Esophagus squamous epithelium (tissue), 5 donors: ENCODE measurements at places on chromosomes 5 and 9.

DNA sequence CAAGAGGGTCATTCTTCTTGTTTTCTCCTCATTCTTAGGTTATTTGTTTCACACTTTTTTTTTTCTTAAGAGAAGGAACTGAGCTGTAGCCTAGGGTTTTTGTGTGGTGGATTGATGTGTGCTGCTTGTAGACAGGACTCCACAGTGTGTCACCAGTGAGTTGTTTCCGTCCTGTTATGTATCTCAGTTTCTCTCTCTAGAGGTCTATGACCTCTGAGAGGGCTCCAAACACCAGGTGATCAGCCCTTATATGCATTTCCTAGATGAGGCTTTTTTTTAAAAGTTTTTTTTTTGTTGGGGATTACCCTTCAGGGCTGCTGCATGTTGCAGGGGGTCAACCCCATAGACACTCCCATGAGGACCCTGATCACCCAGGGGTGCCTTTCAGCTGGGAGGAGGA, 124.2 kb upstream of the MAST4 start:
- no peaks in the 10 kb centered on the region for H3K36me3 ChIP-seq
- no peaks in the 10 kb centered on the region for H3K27me3 ChIP-seq
- H3K27ac ChIP-seq = no peak overlapping the region
- no peak overlapping the region for H3K4me3 ChIP-seq

GRCh38 chr5:28082610-28083009, 1044.2 kb upstream of the CDH9 start:
- H3K27me3 ChIP-seq = no peaks in the 10 kb centered on the region
- no peak overlapping the region for H3K27ac ChIP-seq
- H3K4me3 ChIP-seq = no peak overlapping the region
- no peaks in the 10 kb centered on the region for H3K36me3 ChIP-seq
- H3K4me1 ChIP-seq = no peaks in the 10 kb centered on the region
- DNase-seq = no peak

GRCh38 chr9:84723426-84723825, 53.9 kb downstream of the NTRK2 start:
- H3K27me3 ChIP-seq = no peaks in the 10 kb centered on the region
- no peak for DNase-seq
- H3K4me1 ChIP-seq = no peaks in the 10 kb centered on the region
- no peak overlapping the region for H3K4me3 ChIP-seq
- H3K36me3 ChIP-seq = peaks cover 6% of the 10 kb centered on the region
- H3K27ac ChIP-seq = no peak overlapping the region

- H3K27ac ChIP-seq = no peak overlapping the region
- DNase-seq = no peak
- no peaks in the 10 kb centered on the region for H3K27me3 ChIP-seq
- no peaks in the 10 kb centered on the region for H3K36me3 ChIP-seq
- H3K4me3 ChIP-seq = no peak overlapping the region
- H3K4me1 ChIP-seq = no peaks in the 10 kb centered on the region
Observed at GRCh38 chr5:14296533-14297331, 153.6 kb downstream of the TRIO start.

DNA sequence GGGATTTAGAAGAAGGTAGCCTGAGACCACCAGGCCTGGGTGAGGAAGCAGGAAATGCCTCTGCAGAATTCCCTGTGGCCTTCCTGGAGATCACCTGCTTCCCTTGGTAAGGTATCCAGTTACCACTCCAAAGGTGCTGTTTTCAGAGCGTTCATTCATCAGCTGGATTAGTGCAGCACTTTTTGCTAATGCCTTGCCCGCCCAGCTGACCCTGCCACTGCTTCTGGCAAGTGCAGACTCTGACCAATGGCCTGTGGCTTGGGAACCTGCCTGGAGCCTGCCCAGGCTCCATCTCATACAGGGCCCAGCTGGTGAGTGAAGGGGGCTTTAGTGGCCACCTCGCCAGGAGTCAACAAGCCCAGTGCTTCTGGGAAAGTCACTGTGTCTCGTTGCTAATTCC, 48.6 kb downstream of the FOXI1 start:
- no peak overlapping the region for H3K4me3 ChIP-seq
- no peaks in the 10 kb centered on the region for H3K36me3 ChIP-seq
- DNase-seq = no peak
- no peaks in the 10 kb centered on the region for H3K4me1 ChIP-seq
- no peaks in the 10 kb centered on the region for H3K27me3 ChIP-seq

DNA sequence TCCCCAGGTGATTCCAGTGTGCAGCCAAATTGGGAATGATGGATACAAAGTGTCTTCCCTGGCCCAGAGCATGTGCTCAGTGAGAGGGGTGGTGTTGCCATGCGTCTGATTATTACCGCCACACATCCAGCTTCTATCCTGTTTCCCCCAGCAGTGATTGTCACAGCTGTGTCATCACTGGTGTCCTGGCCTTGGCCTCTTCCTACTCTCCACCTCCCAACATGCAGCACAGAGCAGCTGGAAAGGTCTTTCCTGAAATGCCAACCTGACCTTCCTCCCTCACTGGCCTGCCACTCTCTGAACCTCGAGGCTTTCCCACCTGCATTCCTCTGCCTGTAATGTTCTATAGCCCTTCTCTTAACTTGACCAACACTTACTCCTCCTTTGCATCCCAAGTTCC, 60.0 kb downstream of the TMOD1 start:
- H3K27me3 ChIP-seq = no peaks in the 10 kb centered on the region
- DNase-seq = no peak
- no peak overlapping the region for H3K4me3 ChIP-seq
- H3K27ac ChIP-seq = no peak overlapping the region

GRCh38 chr5:139772927-139773690, 22.5 kb upstream of the PSD2 start:
- H3K36me3 ChIP-seq = no peaks in the 10 kb centered on the region
- H3K27ac ChIP-seq = no peak overlapping the region
- no peak overlapping the region for H3K4me3 ChIP-seq
- DNase-seq = no peak
- H3K4me1 ChIP-seq = peaks cover 13% of the 10 kb centered on the region

DNA sequence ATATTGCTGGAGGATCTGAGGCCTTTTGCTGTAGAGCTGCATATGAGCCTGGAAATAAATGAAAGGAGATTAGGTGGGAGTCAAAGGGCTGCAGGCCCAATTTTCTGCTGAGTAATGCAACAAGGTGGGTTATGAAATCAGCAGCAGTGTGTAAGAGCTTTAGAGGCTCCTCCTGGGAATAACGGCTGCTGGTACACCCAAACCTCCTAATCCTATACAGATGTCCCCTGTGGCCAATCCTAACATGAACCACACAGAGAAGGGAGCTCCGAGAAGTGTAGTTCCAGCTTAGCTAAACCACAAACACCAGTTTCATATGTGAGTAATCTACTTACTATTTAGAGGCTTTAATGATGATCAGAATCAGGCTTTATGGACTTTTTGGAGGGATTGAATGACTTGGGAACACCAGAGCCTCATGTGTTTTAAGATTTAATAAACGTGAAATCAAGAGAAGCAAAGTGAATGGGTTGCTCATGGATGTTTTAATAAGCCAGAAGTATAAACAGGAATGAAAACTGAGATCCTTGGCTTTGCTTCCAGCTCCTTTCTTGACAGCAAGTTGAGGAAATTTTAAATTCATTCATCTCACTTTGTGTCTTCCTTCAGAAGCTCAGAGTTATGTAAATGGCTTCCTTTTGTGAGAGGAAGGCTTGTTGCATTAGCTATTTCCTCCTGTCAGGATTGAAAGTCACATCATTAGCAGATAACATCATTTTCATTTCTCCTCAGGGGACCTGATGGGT, 437.5 kb downstream of the TMEM232 start:
- H3K27ac ChIP-seq = no peak overlapping the region
- no peaks in the 10 kb centered on the region for H3K27me3 ChIP-seq
- no peaks in the 10 kb centered on the region for H3K4me1 ChIP-seq
- no peak overlapping the region for H3K4me3 ChIP-seq

DNA sequence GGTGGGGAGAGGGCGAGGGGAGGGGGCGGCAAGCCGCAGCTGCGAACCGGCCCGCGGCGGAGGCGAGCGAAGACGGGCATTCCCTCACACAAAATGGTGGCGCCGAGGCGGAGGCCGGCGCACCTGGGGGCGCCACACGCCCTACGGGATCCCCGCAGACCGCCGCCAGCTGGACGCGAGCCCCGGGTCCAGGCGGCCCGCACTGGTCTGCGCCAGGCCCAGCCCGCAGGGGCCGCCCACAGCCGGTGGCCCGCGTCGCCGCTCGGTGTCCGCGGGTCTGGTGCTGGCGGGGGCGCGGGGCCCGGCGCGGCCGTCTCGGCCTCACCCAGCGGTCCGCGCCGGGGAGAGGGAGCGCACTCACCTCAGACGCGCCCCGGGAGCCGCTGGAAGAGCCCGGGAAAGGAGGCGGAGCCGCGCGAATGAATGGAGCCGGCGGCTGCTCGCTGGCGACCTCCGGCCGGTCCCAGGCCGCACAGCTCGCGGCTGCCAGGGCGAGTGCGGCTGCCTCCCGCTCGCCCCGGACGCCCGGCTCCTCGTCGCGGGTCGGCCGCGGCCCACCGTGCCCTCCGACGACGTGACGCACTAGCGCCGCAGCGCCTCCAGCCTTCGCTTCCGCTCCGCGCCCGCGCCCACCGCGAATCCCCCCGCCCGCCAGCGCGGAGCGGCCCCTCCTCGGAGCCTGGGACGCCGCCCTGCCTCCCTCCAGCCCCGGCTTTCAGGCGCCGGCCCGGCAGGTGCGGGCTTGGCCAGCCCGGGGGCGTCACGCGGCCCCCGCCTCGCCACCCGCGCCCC, at the start of gene FAM169A:
Gene FAM169A, minus strand, starts transcription at position 584 of the 792 bp plus-strand sequence. CDS start 24,711 bp downstream, outside the sequence.
- no peaks in the 10 kb centered on the region for H3K36me3 ChIP-seq
- peaks cover 16% of the 10 kb centered on the region for H3K4me1 ChIP-seq
- H3K27me3 ChIP-seq = no peaks in the 10 kb centered on the region
- DNase-seq = no peak

GRCh38 chr5:110638970-110639902, 87.2 kb downstream of the TMEM232 start:
- H3K4me3 ChIP-seq = no peak overlapping the region
- H3K4me1 ChIP-seq = no peaks in the 10 kb centered on the region
- H3K36me3 ChIP-seq = no peaks in the 10 kb centered on the region
- DNase-seq = no peak

- no peak overlapping the region for H3K27ac ChIP-seq
- peaks cover 6% of the 10 kb centered on the region for H3K4me1 ChIP-seq
- H3K36me3 ChIP-seq = no peaks in the 10 kb centered on the region
Observed at GRCh38 chr9:134220311-134220710, 55.9 kb upstream of the RNU6ATAC start.

DNA sequence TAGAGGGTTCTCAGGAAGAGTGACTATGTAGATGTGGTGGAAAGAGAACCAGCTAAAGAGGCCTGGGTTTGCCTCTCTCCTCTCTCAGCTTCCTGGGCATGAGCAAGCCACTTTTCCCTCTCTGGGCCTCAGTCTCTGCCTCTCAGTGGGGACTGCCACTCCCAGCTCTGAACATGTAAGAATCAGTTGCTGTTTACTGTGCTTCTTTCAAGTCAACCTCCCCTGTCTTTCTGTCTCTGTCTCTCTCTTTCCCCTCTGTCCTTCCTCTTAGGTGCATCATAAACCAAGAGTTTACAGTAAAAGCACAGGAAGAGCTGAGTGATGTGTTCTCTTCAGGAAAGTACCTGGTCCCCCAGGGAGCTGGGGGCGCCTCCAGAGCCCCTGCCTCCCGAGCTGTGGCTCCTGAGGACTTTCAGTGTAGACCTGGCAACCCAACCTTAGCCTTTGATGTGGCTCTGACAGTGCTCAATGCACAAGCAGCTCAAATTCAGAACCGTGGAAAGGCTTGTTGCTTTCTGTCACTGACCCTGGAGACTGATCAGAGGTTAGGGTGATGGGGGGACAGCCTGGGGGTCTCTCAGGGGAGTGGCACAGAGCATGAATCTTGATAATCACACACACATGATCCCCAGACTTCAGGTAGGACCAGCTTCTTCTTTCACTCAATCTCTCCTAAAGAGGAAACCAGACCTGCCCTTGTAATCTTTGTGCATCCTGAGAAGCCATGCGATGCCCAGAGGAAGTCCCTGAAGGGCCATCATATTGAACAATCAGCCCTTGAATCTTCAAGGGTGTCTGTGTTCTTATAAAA, 59.4 kb upstream of the TNFSF8 start:
- H3K36me3 ChIP-seq = no peaks in the 10 kb centered on the region
- no peaks in the 10 kb centered on the region for H3K4me1 ChIP-seq
- no peak overlapping the region for H3K4me3 ChIP-seq

DNA sequence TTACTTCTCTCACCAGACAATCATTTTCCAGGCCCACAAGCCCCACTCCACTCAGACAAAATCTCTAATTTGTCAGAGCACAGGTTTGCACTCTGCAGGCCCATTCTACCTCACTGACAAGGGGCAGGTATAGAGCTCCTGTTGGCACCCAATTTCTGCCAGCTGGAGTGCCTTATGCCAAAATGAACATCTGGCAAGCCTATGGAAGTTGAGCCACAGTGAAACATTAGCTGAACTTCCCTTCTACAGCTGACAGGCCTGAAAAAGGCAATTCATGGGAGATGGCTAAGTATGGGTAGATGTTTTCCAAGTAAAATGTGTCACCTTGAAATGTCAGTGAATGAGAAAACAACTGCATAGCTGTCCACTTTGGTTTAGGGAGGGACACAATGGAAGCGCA, 87.0 kb downstream of the SPOCK1 start:
- H3K4me3 ChIP-seq = no peak overlapping the region
- no peaks in the 10 kb centered on the region for H3K36me3 ChIP-seq
- no peak overlapping the region for H3K27ac ChIP-seq
- no peaks in the 10 kb centered on the region for H3K4me1 ChIP-seq
- no peak for DNase-seq

DNA sequence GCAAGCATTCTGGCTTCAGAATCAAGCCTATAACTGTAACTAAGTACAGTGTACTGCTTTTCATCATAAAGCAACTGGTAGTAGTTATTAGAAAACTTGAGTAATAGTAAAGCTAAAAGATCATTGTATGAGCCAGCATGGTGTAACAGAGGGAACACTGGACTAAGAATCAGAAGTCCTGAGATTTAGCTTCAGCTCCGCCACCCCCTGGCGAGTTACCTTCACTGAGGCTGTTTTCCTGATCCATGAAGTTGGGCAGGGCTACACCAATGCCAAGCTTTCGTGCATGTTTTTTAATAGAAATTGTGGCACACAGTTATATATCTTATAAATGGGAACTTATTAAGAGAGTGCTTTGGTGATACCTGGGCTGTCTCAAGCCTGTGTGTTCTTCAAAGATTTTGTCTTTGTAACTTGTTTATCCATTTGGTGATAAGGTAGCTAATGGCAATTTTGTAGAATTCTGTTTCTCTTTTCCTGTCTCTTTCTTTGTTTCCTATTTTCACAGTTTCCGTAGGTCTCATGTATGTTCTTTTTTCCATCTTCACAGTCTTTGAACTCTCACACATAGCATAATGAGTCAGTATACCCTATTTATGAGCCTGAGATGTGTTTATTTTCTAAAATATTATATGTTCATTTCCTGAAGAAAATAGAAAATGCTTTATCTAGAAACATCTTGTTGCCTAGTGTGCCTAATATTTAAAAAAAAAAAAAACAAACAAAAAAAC, 102.3 kb downstream of the GDNF start:
- H3K4me1 ChIP-seq = peaks cover 4% of the 10 kb centered on the region
- no peak overlapping the region for H3K4me3 ChIP-seq
- no peak for DNase-seq
- no peaks in the 10 kb centered on the region for H3K27me3 ChIP-seq

DNA sequence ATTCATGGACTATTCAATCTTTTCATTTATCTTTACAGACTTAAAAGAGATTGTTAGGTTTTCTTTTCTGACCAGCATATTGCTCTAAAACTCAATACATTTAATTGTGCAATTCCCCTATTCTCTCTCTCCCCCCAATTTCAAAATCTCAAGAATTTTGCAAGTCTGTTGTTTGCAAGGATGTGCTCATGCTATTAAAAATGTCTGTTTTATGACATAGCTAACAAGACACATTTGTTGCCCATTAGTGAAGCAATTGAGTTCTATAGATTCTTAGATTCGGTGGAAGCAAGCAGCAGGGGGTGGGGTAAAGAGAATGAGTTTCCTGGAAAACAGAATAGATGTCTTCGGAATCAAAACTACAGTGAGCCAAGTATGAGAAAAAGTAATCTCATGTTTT, 8.5 kb upstream of the CSNK1A1 start:
- H3K4me3 ChIP-seq = no peak overlapping the region
- H3K27ac ChIP-seq = no peak overlapping the region
- H3K4me1 ChIP-seq = peaks cover 45% of the 10 kb centered on the region
- H3K27me3 ChIP-seq = no peaks in the 10 kb centered on the region
- no peak for DNase-seq
